Activated T-cell treated with anti-CD3 and anti-CD28 coated beads for 4 hours (primary cell): ENCODE measurements at places on chromosomes 4 and X.

- DNase-seq = no peak
Measured at GRCh38 chr4:154025110-154025509, 236.2 kb upstream of the SFRP2 start.

DNA sequence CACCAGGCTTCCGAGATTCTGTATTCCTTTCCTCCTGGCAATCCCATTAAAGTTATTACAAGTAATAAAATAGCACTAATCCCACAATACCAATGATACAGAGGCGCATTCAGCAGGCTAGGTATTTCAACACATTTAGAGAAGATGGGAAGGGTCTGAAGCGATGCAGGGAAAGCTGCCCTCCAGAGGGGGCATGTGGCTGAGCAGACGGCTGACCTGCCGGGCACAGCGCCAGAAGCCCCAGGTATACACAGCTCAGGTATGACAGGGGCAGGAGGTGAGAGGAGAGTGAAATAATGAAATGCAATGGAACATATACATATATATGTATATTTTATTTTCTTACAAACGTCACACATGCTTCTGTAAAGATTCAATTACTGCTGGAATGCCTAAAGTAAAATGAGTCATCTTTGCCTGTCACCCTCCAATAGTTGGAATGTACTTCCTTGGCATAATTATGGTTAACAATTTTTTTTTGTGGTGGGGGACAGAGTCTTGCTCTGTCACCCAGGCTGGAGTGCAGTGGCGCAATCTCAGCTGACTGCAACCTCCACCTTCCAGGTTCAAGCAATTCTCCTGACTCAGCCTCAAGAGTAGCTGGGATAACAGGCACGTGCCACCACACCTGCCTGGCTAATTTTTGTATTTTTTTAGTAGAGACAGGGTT is 21.3 kb upstream of the CDKN2AIP start:
- no peak for DNase-seq

GRCh38 chr4:4990329-4990728 is 28.9 kb downstream of the CYTL1 start:
- no peak for DNase-seq

- DNase-seq = no peak
Measured at GRCh38 chr4:154039435-154040343, 250.8 kb upstream of the SFRP2 start.

GRCh38 chr4:145909773-145910172 is 28.9 kb downstream of the ZNF827 start:
- DNase-seq = no peak

GRCh38 chr4:123477711-123478209 is 81.2 kb downstream of the SPRY1 start:
- peak; percentile 10 for DNase-seq
